ENCODE measurements at places on chromosomes 1 and 21. TPM values are rescaled to one million over a fixed set of nuclear protein-coding genes. Genes with fewer than 3 reads are reported as not detected.
A peak's percentile ranks its signal among the peaks of the same experiment; 100 is the strongest.

The DMBX1 gene
- not detected for total RNA-seq

The PCBP3 gene
- total RNA-seq, result not detected

The SIK1 gene
- total RNA-seq, result 20.2 TPM

The ATAD3B gene
- 47.4 TPM for total RNA-seq

The UQCRH gene
- total RNA-seq, result 243 TPM

GRCh38 chr21:44423941-44424607, 31.2 kb upstream of the LRRC3 start:
- no peak for DNase-seq

- no peak for DNase-seq
Observed at GRCh38 chr1:218588540-218589172, 243.5 kb downstream of the TGFB2 start.

- DNase-seq, result no peak
Observed at GRCh38 chr1:44212355-44213221, 683 bp upstream of the DMAP1 start.

DNA sequence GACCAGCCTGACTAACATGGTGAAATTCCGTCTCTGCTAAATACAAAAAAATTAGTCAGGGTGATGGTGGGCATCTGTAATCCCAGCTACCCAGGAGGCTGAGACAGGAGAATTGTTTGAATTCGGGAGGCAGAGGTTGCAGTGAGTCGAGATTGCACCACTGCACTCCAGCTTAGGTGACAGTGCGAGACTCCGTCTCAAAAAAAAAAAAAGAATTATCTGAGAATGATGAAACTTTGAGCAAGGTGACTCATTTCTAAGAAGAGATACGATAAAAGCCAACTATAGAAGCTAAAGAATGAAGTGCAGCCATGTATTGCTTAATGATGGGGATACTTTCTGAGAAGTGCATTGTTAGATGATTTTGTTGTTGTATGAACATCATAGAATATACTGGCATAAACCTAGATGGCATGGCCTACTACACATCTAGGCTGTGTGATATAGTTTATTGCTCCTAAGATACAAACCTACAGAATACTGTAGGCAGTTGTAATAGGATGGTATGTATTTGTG, 64.7 kb downstream of the SNRPE start:
- no peak for DNase-seq

- no peak for DNase-seq
Observed at GRCh38 chr1:167516404-167517388, 1.6 kb downstream of the CD247 start.

DNA sequence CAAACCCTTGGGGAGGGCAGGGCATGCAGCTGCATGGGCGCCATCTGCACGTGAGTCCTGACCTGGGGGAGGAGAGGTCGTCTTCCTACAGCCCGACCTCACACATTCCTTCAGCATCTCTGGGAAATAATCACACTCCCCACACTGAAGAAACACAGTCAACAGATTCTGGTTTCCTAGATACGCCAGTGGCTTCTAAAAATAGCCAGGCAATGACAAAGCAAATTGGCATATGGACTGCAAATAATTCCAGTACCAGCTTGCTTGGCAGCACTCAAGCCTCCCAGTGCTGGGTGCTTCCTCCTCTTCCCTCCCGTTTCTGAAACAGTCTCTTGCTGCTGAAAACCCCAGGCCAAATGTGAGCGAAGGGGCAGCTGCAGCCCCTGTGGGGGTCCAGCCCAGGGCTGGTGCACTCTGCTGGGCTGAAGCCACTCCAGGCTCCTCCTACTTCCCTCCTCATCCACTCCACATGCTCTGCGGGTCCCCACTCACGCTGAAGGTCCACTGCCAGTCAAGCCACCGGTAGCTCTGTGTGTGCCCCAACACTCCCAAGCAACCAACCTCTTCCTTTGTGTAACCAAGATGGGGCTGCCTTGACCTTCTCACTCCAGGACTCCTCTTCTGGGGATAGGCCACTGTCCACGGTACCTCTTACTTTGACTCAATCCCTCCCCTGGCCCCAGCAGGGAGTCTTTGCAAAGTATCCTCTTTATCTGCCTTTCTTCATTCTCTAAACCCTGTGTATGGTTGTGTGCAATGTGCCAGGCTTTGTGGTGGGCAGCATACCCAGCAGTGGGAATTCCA, 69.0 kb downstream of the KCND3 start:
- no peak for DNase-seq

DNA sequence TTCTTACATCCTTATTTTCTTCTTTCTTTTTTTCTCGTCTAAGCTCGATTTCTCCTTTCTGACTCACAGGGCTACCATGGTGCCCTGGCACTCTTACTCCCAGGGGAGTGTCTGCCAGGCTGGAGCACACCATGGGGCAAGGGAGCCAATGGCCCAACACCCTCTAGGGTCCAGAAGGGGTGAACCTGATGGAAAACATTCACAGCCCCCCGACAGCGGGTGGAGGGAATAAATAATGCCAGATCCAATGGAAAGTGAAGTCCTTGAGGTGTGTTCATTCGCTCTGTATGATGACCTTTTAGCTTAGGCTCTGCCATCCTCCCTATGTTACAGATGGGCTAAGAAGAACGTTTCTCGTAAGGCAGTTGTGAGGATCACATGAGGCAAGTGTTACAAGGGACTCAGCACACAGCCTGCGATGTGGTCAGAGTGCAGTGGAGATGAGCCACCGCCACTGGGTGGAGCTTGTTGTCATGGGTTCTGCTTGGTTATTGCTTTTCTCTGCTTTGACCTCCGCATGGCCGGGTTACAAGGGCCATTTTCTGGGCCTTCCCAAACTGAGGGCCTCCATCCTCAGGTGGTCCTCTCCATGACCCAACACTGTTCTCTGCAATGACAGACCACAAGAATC, 3.5 kb upstream of the FCMR start:
- peak; percentile 63 for DNase-seq

Measured in activated B cell treated with CpG ODN at 0.5 μM for 24 hours (primary cell).